Fibroblast of skin of left biceps (primary cell): ENCODE measurements at places on chromosomes 5 and 9.

DNA sequence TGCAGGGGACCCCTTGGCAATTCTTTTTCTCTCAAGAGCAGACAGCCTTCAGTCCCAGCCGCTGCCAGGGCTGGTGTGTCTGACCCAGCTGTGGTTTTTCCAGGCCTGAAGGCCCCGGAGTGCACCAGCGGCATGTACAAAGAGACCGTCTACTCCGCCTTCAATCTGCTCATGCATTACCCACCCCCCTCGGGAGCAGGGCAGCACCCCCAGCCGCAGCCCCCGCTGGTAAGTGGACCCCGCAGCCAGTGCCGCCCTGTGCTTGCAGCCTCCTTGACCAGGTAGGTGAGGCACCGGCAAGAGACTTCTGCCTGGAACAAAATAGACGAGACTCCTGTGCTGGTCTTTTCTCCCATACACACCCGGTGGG lies 1.3 kb downstream of the TCF7 start:
- DNase-seq = no peak

- no peak for DNase-seq
Observed at GRCh38 chr5:78326930-78327329, 32.4 kb upstream of the AP3B1 start.

GRCh38 chr5:125696762-125697161 lies 726.4 kb upstream of the GRAMD2B start:
- peak; percentile 94 for DNase-seq

DNA sequence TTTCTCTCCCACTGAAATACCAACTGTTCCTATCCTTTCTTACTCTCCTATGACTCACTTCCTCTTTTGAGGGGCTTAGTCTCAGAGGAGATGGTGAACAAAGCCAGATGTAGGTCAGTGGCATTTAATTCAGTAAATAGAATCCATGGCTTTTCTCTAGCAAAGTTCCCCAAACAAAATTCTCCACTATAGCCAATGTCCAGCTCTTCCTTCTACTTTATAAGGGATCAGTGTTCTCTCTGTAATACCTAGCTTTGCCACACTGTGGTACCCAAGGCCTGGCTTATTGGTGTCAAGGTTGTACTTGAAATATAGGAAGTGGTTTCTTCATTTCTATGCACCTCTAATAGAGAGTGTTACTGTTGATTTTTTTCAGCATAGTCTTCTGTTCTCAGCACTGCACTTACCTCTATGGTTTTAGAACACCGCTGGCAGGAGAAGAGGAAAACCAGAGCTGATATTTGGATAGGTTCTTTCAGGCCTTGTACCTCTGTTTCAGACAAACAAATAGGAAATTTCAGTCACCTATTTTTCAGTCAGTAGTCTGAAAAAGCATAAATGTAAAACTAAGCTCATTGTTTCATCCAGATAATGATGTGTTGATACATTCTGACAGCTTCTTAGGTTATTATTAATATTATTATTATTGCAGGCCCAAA lies 40.6 kb upstream of the ITGA2 start:
- DNase-seq = peak; percentile 54

DNA sequence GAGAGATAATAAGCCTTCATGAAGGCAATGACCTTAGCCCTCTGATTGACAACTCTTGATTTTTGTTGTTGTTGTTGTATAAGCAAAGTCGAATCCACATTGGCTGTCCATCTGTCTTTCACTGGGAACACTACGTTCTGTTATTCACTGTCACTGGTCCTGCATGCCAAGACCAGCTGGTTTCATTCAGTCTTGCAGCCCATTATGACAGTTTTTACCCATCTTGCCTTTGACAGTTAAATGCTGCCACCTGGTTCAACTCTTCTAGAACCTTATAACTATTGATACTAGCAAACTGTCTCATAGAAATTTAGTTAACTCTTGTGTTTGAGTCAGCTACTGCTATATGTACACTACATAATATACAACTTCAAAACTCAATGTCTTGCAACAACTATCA lies 382.3 kb upstream of the CDH10 start:
- no peak for DNase-seq

- DNase-seq = no peak
Observed at GRCh38 chr9:124214596-124215367, 43.0 kb upstream of the NEK6 start.

GRCh38 chr5:161414896-161415295 lies 131.6 kb downstream of the GABRB2 start:
- DNase-seq = no peak

DNA sequence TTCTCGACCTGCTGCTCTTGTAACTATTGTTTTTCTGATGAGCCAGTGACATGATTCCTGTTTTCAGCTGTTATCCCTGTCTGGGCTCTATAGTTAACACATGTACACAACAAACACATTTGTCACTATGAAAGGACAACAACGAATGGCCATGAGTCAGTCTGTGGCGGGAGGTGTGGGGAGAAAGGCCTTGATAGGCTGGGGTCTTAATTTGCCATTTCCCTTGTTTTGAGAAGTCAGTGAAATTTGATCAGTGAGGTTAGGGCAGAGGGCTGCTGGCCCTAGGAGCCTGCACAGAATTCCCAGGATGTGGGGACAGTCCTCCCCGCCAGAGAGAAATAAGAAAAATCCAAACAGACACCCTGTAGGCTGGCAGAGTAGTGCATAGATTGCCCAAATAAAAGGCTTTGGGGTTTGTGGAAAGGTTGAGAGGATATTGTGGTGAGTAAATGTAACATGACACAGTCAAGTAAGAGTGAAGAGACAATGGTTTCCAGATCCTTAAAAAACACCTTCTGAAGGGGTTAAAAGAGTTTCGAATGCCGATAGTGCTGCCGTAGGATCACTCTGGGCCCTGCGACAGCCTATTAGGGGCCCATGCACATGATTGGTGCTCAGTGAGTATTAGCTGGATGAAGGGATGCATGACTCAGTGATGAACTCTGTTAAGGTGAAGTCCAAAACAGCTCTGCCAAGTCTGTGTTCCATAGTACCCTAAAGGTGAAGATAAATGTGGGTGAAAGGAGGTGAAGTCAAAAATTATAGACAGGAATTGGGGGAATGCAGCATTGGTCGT lies 110.9 kb upstream of the PRRC1 start:
- no peak for DNase-seq

DNA sequence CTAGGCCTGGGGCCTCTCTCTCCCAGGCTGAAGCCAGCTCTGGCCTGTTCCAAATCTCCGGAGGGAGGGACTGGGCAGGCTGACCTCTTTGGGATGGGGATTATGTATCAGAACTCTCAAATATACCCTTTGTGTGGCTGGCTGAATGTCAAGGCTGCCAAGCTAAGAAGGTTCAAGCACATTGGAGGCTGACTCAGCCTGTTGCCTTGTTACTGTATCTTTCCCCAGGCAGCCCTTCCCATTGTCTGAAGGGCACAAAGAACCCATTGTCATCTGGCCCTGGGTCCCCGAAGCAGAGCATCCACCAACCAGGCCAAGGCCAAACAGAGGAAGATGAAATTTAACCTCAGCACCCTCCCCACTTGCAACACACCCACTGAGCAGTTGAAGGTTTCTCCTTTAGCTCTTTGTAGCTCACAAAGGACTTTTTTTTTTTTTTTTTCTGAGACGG lies 7.3 kb upstream of the SPARC start:
- DNase-seq = no peak

DNA sequence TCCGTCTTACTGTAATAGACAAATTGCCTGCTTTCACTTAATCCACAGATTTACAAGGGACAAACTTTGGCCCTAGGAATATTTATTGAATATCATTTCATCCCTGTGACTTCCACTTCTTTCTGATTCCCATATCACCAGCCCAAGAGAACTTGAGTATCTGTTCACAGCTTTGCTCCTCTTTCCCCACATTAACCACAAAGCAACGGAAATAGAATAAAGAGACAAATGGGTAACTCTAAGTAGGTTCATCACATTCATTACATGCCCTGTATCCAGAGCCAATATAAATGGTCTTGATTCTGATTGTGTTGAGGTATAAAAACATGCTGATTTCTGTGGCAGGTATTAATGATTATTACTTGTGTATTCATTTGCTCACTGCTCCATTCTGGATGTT lies 41.9 kb downstream of the TMEM252 start:
- no peak for DNase-seq

- peak; percentile 86 for DNase-seq
Observed at GRCh38 chr9:109766351-109766750, 13.6 kb upstream of the PALM2AKAP2 start.

- DNase-seq = no peak
Observed at GRCh38 chr5:124239572-124239971, 506.9 kb downstream of the ZNF608 start.

DNA sequence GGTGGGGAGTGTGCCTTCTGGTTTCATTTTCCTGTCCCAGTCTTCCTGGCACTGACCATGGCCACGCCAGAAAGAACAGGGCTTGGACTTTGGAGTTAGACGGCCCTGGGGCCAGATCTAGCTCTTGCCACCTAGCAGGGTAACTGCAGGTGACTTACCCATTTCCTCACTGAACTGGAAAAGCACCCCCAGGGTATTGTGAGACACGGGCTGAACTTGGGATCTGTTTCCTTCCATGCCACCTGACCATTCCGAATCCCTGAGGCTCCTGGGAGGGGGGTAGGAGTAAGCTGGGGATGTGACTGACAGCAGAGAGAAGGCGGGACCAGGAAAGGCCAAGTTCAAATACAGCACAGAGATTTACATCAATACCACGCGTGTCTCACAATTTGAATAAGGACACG lies 9.4 kb downstream of the HNRNPAB start:
- no peak for DNase-seq

DNA sequence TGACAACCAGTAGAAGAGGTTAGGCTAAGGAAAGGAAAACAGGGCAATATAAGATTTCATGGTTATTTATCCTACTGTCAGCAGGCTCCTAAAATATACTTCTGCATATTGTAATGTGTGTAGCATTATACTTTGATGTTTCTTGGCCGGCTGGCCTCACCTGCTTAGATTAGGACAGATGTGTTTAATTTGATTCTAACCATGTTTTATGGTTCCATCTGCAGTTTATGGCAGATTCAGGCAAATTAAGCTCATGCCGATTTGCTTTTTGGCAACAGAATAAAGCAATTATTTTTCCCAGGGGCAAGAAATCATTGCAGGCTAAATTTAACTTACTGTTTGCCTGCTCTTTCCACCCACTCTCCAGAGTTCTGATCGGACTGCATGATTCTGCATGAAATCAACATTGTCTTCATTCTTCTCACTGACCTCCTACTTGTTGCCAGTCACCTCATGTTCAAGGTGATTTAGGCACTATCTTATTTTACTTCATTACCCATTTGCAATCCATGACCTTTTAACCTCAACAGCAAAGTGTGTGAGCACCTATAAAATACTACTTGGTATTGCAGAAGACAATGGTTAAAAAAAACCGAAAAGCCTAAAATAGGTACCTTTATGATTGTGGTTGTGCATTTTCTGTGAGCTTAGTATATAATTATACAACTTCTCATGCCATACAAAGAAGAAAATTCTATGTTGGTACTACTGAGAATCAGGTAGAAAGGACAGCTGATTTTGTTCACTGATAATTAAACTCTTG lies 125.2 kb downstream of the EDIL3 start:
- DNase-seq = no peak

- DNase-seq = no peak
Observed at GRCh38 chr9:93662952-93663572, 86.7 kb downstream of the PHF2 start.

DNA sequence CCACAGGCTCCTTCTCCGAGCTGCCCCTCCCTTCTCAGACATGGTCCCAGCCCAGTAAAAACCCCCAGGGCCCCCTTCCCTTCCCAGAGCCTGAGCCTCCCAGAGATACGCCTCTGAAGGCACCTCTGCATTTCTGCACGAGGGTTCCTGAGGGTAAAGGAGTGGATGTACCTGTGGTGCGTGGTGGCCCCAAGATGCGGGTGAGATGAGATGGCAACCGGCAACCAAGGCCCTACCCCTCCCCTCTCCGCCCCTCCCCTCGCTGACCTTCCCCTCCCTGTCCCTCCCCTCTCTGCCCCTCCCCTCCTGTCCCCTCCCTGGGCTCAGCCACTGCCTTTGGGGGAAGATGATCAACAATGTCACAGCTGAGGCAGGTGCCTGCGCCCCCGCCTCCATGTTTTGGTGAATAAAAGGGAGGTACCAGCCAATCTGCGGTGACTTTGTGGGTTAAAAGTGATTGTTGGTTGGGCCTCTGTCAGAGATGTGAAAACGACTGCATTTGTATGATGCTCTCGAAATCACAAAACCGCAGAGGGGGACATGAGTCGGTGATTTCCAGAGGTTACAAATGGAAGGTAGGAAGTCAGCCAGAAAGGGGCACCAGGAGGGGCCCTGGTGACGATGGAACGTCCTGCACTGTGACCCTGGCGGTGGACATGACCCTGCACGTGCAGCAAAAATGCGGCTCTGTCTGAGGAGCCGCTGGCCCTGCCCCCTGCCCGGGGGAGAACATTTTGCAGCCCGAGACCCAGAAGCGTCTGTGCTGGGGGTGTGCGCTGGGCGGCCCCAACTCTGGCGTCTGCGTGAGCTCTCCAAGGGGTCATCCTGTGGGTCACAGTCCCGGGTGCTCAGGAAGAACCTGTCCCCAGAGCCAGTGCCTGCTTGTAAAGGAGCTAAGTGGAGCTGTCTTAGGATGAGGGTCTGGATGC lies 3.7 kb downstream of the LCN9 start:
- no peak for DNase-seq

- no peak for DNase-seq
Observed at GRCh38 chr5:115571441-115571878, 26.9 kb upstream of the FEM1C start.

GRCh38 chr9:37324691-37325490 lies 97.6 kb upstream of the GRHPR start:
- no peak for DNase-seq

DNA sequence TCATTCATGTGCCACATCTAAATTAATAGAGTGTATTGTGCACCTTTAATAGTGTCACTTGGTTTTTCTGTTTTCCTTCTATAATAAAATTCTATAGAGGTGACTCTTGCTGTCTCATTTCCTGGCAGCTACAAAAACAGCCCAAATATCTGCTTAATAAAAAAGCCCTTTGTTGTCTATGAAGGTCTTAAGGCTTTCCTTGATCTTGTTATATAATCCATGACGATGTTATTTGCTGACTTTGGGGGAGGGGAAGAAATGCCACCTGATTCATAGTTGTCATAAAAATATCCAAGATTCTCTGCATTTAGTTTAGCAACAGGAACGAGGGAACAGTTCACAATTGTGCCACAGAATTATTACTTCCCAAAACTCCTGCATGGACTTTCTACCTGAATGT lies 31.3 kb downstream of the CPEB4 start:
- no peak for DNase-seq

- DNase-seq = no peak
Observed at GRCh38 chr5:36875051-36875789, 1.3 kb upstream of the NIPBL start.

GRCh38 chr5:144017119-144017518 lies 153.3 kb downstream of the YIPF5 start:
- DNase-seq = no peak

DNA sequence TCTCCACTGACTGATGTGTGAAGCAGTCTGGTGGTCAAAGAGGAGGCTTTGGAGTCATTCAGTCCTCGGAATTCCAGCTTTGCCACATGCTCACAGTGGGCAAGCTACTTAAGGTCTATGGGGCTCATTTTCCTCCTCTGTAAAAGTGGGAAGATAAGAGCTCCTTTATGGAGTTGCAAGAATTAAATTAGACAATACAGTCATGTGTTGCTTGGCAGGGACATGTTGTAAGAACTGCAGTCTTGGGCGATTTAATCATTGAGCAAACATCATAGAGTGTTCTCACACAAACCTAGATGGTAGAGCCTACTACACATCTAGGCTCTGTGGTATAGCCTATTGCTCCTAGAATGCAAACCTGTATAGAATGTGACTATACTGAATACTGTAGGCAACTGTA lies 253.9 kb downstream of the SH3GL2 start:
- no peak for DNase-seq
